Activated naive CD8-positive, alpha-beta T cell treated with anti-CD3 and anti-CD28 coated beads for 36 hours (primary cell): ENCODE measurements at places on chromosomes 7 and 10.

- no peak for DNase-seq
Measured at GRCh38 chr7:66768865-66769832, 28.6 kb downstream of the RABGEF1 start.

GRCh38 chr10:79608505-79609375, 2.0 kb upstream of the SFTPA1 start:
- DNase-seq, result peak; percentile 57

DNA sequence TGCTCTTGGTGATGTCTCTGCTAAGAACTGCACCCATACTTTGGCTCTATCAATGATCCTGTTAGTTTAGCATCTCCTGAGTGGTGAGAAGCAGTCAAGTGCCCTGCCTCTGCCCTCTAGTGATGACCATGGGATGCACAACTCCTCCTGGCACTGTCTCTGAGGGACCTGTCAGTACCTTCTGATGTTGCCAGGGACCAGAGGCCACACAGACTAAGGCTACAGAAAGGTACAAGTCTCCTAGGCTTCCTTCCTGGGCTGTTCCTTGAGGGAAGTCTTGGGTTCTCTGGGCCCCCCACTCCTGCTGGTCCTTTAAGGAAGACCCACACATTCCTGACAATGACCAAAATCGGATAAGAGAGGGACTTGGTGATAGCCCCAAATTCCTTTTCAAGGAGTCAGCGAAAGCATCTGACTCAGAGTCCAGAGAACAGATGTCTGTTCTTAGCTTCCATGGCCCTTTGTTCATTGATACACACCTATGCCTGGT, 15.3 kb downstream of the NKX2-3 start:
- DNase-seq, result no peak

- no peak for DNase-seq
Measured at GRCh38 chr10:126465771-126466170, 77.5 kb upstream of the ADAM12 start.

DNA sequence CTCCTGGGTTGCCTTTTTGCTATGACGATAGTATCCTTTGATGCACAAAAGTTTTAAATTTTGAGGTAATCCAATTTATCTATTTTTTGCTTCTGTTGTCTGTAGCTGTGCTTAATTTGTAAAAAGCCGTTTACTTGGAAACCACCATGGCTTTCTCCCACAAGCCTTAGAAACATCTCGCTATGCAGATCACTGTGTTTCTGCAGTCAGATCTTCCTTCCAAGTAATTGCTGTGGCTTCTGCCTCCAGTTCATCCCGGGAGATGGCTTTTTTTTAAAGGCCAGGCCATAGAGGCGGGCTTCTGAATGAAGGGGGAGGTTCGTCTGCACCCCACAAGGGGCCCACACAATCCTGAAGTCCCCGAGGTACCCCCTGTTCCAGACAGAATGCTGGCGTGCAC, 48.3 kb upstream of the OCM2 start:
- no peak for DNase-seq

- DNase-seq, result no peak
Measured at GRCh38 chr10:11080564-11080984, 62.9 kb downstream of the CELF2 start.

DNA sequence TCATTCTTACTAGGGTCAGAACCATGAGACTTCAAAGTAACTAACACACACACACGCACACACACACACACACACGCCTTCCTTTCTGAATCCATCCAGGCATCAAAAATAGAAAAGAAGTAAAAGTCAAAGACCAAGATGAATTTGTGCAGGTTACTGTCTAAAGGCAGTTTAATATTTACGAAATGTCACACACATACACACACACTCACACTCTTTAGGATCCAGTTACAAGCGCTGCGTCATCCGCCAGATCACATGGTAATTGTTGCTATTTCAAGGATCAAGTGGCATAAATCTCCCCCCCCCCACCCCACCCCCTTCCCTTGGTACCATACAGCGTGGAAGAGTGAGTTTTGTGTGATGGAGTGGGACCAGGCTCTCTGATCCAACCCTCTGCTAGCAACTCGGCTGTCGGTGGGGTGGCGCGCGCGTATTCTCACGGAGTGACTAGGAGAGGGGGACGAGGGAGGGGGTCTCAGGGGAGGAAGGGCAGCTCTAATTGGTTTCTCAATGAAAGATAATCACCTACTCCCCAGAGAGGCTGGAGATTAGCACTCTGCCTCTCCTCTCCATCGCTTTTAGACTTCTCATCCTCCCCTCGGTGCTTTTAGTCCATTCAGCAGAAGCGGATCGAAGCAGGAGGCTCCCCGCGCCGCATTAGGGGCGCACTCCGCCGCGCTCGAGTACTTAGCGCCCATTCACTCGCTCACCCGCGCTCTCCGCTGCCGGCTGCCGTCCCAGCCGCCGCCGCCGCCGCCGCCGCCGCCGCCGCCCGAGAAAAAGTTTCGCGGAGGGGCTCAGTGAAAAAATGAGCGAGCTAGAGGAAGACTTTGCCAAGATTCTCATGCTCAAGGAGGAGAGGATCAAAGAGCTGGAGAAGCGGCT, 83.5 kb upstream of the PRKG1 start:
- no peak for DNase-seq

DNA sequence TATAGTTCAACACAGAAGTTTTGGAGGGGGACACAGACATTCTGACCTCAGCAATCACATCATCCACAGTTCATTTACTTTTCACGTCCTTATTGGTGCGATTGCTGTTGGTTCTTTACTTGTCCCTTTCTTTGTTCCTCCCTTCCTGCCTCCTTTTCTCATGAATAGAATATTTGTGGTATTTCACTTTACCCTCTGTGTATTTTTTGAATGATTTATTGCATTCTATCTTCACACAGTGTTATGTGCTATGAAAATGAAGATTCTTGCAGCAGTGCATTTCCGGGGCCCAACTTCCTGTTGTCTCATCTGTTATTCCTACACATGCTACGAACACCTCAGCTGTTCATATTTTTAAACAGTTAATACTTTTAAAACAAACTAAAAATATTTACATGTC, 179.6 kb downstream of the ZMYND11 start:
- DNase-seq, result no peak

GRCh38 chr10:79336276-79336675, 11.0 kb upstream of the PPIF start:
- DNase-seq, result no peak

GRCh38 chr7:120916121-120916520, 34.5 kb upstream of the ING3 start:
- DNase-seq, result no peak

DNA sequence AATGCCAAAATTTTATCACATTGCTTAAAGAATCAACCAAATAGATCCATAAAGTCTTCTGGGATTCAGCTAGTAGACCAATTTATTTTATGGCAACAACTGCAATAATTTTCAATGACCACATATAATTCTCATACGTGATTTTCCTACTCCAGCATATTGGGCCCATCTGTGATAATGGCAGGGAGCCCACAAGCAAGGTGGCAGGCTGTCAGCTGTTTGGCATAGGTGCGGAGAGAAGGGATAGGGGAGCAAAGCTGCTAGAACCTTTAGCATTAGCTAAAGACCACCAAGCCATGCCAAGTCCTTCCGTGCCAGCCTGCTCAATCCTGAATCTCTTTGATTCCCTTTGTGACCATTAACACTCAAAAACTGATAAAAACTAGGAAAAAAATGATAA, 721.2 kb downstream of the XPNPEP1 start:
- no peak for DNase-seq

DNA sequence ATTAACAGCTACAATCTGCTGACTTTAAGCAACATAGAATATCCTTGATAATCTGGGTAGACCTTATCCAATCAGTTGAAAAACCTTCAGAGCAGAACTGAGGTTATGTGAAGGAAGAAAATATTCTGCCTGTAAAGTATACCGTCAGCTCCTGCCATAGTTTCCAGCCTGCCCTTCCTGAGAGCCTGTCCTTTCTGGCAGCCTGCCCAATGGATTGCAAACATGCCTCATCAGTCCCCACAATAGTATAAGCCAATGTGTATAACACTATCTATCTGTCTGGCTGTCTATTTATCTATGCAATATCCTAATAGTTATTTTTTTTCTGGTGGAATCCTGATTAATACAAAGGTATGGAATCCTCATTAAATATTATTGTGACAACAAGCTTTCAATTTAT, 489.2 kb upstream of the KCND2 start:
- DNase-seq, result no peak

- no peak for DNase-seq
Measured at GRCh38 chr10:126478546-126478945, 90.3 kb upstream of the ADAM12 start.

- no peak for DNase-seq
Measured at GRCh38 chr10:46064269-46064817, 18.3 kb upstream of the MSMB start.

DNA sequence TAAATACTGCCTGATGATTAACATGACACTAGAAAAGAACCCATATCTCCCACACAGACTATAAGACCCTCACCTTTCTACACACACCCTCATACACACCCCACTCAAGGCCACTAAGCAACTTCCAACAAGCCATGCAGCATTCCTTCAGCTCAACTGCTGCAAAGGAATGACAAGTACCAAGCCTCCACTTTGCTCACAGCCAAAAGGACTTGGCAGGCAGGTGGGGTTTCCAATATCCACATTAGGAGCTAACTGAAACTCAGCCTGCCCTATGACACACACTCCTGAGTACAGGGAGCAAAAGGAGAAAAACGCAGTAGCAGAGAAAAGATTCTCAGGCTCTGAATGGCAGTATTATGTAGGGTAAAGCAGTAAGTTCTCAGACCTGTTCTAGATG, 13.4 kb downstream of the USP54 start:
- DNase-seq, result no peak

DNA sequence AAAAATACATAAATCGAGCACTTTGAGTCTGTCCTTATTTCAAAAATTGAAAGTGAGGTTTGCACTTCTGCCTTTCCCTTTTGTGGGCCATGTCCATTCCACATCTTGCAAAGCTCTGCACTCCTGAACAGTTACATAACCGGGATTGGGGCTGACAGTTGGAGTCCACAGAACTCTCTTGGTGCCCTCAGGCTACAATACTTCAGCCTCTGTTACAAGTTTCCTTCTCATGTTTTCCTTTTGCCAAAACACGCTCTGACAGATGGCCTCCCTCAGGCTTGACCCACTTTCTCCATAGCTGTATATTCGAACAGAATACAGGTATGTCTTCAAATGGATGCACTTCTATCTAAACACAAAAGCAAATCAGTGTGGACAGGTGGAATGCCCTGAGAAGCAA, 335.9 kb downstream of the WDR37 start:
- no peak for DNase-seq

DNA sequence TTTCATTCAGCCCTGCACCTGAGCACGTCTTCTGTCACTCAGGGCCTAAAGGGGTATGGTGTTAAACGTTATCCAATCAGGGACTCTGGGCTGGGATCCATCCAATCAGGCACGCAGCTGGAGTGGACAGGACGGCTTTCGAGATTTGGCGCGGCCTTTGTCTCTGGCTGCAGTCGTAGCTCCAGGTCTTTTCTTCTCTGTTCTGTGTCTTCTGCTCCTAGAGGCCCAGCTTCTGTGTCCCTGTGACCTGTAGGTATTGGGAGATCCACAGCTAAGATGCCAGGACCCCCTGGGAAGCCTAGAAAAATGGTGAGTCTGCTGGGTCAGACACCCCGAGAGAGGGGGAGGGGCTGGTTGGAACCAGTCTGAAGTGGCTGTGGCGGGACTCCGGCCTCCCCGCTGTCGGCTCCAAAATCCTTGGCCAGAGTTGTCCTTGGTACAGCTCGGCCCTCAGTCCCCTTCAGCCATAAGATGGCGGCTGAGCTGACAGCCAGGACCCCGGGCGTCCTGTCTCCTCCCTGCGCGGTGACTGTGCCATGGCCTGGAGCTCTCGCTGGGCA, 11.7 kb upstream of the ZNF680 start:
- no peak for DNase-seq

DNA sequence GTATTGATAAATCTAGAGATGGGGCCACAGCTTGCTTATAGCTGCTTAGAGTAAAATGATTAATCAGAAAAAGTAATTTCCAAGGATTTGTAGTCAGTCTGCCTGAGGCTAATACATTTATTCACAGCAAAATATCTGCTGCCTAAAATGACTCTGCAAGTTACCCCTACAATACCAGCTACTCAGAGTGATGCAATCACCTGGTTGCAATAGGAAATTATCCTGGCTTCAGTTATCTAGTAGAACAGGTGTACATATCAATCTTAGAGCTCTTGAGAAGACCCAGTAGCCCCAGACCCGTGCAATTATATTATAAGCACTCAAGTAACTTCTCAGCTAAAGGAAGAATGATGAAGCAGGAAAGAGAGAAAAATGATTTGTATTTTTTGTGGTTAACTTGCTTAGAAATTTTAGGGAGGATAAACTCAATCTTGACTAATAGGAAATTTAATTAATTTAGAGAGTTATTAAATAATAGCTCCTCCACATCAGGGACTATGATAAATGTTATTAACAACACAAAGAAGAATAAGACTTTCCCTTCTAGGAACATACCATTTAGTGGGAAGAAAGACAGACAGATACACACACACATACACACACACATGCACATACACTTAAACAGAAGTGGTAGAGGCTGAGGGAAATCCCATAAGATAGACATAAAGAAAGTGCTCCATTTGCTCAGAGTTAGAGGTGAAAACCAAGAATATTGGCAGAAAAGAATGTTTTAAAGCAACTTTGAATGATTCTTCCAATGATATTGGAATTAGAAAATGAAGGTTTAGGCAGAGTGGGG, 140.4 kb upstream of the PRSS1 start:
- no peak for DNase-seq

DNA sequence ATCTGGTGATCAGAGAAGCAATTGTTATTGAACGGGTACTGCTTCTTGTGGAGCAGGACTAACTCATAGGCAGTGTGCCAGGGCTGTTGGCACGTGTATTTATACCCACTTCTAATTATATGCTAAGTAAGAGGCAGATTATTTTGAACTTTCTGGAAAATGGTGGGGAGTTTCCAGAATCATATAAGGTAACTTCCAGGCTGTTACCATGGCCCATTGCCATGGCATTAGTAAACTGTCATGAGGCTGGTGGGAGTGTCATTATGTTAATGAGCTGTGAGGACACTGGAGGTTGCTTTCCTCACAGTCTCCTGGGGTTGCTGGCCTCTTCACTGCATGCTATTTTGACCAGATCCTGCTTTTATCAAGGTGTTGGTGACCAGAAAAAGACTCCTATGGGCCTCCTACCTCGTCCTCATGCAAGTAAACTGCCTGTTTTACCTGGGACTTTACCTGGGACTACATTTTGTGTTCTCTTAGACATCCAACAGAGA, 122.6 kb downstream of the KCND2 start:
- DNase-seq, result no peak

DNA sequence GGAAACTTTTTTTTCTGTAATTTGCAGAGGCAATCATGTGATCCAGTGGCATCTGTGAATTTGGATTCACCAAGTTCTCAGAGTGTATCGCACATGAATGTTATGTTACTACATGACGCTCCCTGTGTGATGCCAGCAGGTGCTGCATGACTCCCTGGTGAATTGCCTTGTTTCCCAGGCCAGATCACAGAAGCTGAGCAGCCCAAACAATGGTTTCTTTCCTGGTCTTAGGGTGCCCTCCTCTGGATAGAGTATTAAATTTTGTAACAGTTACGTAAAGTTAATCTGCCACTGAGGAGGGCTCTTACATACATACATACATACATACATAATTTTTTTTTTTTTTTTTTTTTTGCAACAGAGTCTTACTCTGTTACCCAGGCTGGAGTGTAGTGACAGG, 3.6 kb downstream of the ZSCAN21 start:
- no peak for DNase-seq
